ENCODE measurements at places on chromosomes 12 and 14. TPM values are rescaled to one million over a fixed set of nuclear protein-coding genes. Genes with fewer than 3 reads are reported as not detected.

DNA sequence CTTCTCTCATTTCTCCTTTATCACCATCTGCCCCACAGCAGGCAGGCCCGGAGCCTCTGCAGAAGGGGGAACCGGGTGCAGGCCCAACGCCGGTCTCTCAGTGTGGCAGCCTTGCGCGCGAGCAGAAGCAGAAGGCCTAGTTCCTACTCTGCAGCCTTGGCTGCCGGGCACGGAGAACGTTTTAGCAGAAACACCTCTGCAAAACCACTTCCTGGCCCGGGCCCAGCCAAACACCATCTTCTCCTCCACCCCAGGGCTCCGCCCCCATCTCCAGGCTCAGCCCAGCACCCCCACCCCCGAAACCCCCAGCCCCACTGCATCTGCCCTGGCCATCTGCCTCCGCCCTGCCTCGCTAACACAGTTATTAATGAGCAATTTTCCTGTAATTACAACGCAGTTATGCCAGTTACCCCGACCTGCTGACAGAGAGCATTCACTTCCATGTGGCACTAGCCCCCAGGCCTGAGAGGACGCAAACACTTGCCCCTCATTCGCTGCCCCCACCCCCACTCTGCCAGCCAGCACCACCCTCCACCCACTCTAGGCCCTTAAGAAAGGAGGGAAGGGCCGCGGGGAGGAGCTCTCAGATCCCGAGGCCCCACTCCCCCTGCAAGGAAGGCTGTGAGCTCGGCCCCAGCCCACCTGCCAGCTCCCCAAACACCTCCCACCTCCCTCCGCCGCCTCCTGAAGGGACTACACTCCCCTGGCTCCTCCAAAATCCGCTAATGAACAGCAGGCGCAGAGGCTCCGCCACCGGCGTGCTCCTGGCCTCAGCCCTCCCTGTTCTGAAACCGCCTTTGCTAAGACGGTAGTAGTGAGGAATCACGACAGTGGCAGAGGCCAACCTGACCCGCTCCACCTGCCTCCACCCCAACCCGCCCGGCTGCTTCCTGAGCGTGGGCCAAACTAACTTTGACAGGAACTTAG, 44.7 kb upstream of the FBRSL1 start:
- DNase-seq, result no peak

Gene HELB
- 5.0 TPM for polyA plus RNA-seq

Gene RAB2B
- 51.6 TPM for polyA plus RNA-seq

DNA sequence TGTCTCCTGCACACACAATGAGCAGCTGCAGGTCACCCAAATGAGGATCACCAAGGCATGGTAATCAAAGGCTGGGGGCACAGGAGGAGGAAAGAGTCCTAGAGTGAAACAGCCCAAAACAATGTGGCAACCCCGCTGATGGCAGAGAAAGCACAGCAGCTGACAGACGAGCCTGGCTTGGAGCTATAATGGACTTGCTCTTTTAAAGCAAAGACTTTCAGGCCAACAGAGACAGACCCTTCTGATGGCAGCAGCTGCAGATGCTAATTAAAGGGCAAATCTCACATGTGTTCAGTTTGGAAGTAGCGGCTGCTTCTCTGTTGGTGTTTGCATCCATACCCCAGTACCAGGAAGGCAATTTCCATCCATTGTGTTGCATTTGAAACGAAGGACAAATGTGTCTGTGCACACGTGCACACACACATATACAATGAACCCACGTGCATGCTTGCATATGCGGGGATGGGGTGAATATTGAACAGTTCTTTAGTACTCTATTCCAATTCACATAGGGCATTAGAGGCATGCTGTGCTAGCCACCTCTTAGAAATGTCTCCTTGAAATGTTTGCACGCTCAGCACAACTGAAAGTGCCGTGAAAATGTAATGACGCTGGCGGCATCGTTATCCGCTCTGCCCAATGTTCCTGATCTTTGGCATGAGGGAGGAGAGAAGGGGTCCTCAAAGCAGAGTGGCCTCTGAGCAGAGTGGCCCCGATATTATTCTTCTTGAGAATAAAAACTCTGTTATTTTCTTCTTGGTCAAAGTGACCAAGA, 38.1 kb downstream of the CIT start:
- no peak for DNase-seq

GRCh38 chr12:18658179-18658578, 79.6 kb downstream of the PLCZ1 start:
- no peak for DNase-seq

DNA sequence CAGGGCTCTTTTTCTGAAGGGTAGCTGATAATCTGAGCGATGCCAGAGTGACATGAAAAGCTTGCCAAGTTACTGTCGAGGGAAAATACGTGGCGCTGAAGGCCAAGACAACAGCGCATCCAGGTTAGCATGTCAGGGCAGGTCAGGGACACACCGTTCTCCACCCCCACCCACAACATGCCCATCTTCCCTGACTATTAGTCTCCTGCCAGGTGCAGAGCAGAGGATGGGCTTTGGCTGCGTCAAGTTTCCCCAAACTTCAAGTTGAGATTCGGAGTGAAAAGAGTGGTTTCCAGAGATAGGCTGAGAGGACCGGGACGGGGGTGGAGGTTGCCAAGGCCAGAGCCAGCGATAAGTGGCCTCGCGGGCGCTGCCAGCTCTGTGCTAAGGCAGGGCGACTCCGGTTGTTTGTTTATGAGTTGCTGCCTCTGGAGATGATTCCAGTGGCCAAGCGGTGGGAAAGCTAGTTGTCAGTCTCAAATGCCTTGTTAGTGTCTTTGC, 1.7 kb downstream of the TRHDE start:
- no peak for DNase-seq

Gene TCL1B
- polyA plus RNA-seq, result 0.60 TPM

DNA sequence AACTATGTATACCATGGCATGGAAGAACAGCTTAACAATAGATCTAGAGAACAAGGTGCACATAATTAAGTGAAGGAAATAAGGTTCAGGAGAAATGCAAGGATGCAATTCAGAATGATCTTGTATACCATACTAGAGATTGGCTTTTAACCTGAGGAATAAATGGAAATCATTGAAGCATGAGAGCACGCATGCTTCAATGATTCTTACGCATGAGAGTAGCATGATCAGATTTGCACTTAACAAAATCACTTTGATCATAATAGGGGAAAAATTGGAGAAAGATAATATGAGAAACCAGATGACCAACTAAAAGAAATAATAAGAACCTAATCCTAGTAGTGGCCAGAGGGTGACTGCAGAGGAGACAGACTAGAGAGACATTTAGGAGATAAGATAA, 133.3 kb upstream of the FSCB start:
- no peak for DNase-seq

GRCh38 chr12:1919763-1920162, 1.3 kb upstream of the CACNA2D4 start:
- no peak for DNase-seq

- DNase-seq, result no peak
These were observed 165.8 kb downstream of the CALM1 start for GRCh38 chr14:90562652-90563051.

- no peak for DNase-seq
These were observed 17.3 kb downstream of the LRCOL1 start for GRCh38 chr12:132593071-132593470.

Gene GLIPR1L1
- polyA plus RNA-seq, result 0.43 TPM

DNA sequence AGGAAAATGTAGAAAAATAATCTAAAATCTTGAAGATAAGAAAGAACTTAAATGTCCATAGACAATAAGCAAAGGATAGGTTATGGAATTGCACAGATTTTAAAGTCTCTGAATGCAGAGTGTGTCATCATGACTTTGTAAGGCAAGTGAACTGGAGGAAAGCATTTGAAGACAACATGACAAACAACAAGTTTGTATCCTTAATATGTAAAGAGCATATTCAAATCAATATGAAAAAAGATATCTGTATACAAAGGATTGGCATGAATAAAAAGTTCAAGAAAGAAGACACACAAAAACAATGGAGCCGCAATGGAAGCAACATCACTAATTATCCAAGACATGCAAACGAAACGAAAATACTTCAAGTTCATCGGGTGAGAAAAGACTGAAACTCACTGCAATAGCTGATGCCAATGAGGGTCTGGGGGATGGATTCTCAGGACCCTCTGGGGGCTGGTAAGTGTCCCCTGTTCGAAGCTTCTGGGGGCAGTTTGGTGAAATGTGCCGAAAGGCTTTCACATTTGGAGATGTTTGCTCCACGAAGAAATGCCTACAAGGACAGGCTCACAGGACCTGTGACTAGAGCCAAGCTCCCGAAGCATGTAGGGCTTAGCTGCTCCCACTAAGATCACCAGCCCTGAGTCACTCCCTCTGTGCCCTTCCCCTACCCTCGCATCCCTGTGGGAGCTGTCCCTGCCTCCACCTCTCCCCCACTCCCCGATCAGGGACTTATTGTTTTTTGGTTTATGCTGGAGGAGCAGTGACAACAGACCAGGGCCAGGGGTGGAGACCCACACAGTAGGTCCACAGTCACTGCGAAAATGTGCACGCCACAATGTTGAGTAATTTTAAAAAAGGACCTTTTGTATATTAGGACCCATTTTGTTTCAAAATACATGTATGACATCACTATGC, 345.7 kb upstream of the SFSWAP start:
- no peak for DNase-seq

Gene SPIC
- polyA plus RNA-seq, result not detected

DNA sequence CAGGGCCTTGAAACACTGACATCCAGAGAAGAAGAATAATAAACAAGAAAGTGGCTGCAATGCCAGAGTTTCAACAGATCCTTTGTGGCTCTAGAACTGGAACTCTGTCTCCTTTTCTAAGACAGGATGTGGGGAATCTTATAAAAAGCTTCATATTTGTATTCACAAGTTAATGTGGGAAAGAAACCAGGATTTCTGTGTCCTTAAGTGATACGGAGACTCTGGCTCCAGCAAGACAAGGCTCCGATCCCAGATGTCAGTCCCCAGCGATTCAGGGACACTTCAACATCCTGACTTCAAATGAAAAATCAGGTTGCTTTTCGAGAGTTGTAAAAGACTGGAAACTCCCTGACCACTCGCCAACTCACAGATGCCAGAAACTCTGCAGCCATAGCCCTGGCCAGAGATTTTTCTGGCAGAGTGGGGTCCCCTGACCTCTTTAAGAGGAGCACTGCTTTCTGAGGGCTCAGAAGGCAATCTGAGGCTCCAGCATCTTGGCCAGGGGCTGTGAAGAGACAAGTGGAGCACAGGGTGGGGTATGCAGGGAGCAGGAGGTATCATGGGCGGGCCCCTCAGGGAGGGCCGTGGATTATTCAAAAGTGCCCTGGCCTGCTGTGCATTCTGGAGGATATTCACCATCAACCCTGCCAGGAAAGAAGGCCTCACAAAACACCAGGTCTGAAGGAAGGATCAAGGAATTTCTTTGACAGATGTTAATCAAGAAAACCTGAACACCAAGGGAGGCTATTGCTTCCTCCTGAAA, 53.3 kb downstream of the TMX1 start:
- no peak for DNase-seq

DNA sequence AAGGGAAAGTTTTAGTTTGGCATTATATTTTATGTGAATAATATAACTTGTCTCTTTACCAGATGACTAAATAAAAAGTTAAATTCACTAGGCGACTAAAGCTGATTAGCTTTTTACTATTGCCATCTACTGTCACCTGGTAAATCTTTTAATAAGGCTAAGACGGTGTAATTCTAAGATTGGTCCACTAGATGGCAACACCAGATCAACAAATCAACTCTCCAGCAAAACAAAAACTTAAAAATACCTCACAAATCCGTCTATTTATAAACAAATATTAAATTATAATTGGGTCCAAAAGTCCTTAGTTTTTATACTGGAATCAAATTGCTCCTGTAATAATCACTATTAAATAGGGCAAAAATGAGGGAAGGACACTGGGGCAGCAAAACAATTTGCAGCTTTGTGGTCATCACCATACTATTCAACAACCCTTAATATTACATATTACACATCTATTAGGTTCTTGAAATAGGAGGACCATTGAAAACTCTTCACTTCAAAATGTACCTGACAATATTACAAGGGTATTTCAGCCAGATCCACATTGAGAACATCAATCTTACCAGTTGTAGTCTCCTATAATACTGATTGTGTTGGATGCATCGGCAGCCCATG, 47.9 kb downstream of the GALC start:
- DNase-seq, result peak; percentile 34

Gene DENND5B
- polyA plus RNA-seq, result 35.9 TPM

- DNase-seq, result no peak
These were observed 156.3 kb downstream of the DPF3 start for GRCh38 chr14:72737560-72737943.

Gene PLEKHD1
- polyA plus RNA-seq, result 5.4 TPM

DNA sequence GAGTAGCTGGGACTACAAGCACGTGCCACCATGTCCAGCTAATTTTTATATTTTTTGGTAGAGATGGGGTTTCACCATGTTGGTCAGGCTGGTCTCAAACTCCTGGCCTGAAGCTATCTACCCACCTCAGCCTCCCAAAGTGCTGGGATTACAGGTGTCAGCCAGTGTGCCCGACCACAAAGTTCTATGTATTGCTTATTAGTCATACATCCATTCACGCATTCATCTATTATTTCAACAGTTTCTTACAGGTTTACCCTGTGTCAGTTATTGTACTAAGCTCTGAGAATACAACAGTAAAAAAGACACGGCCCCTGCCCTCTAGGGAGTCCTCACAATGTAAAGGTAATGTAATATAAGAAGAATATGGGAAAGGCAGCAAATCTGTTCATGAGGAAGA, 188.9 kb upstream of the BTG1 start:
- no peak for DNase-seq

- DNase-seq, result no peak
These were observed 2.3 kb downstream of the WNT10B start for GRCh38 chr12:48969160-48969771.

Gene CLEC4D
- 0.43 TPM for polyA plus RNA-seq

Gene BIN2
- 3.2 TPM for polyA plus RNA-seq

DNA sequence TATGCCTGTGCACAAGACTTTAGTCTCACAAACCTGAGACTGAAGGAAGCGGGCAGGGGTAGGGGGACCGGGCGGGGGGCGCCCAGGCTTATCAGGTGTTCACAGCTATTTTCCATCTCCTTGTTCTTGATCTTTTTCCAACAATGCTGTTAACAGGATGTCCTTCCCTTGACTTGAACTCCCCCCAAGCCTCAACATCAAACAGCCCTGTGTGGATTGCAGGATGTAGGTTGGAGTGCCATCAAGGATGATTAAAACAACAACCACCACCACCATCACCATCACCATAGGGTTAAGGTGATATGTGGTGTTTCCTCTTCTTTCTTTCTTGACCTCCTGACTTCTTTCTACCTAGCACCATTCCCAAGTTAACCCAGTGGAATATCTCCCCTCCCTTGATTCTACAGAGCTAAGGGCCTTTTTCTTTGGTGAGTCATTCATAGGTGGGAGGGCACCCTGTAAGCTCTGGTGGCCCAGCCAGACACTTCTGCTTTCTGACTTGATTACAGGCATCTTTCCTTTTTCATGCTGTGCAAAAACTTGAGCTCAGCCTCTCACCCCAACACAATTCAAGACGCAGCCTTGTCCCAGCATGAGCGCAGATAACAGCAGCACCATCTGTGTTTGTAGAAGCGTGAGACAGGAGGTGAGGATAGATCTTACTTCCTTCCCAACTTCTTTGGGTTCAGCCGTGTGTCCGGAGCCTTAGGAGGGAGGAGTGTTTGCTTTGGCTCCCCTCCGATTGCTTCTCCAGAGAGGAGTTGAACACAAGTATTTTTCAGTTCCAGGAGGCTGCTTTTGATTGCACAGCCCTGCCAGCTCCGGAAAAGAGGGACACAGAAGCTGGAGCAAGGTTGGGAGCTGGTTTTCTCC, 26.8 kb downstream of the FLVCR2 start:
- peak; percentile 24 for DNase-seq

GRCh38 chr14:98059106-98059505, 1212.9 kb downstream of the BCL11B start:
- no peak for DNase-seq
